HS-27A (cell line): ENCODE measurements at places on chromosomes 11 and 22.

DNA sequence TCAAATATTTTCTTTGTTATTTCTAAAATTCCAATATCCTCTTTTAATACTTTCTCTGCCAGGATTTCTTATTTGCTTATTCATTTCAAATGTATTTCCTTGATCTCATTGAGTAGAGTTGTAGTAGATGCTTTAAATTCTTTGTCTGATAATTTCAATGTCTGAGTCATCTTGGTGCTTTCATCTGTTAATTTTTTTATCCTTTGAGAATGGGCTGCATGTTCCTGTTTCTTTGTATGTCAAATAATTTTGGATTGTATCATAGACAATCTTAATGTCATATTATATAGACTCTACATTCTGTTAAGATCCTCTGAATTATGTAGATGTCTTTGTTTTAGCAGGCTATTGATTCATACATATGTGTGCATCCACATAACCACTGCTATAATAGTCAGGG lies 57.5 kb downstream of the MYEOV start:
- peak; percentile 72 for DNase-seq

DNA sequence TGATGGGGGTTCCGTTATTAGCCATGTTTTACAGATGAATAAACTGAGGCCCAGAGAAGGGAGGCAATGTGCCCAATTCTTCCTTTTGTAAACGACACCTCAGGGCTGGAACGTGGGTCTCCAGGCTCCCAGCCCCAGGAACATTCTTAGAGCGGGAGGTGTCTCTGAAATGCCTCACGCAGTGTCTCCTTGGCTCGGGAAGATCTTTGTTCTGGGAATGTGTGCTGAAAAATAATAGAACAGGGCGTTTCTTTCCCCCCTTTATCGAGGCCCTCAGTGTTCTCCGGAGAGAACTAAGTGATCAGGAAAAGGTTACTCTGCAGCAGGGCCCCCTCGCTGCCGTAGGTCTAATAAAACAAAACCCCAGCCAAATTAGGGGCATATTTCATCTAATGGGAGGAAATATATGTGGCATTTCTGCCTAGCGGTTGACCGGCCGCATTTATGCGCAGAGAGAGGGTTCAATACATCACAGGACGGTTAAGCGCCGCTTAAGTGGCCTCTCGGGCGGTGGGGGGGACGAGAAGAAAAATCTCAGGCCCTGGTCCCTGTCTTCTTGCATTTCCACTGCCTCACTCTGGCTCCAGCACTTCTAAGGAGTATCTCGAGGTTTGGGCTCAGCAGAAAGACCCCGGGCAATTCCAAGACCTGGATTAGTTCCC lies 564.3 kb downstream of the MN1 start:
- DNase-seq: no peak

GRCh38 chr11:116375221-116375620 lies 397.6 kb downstream of the BUD13 start:
- DNase-seq: no peak

GRCh38 chr11:11580841-11581411 lies 40.9 kb downstream of the GALNT18 start:
- DNase-seq: no peak

DNA sequence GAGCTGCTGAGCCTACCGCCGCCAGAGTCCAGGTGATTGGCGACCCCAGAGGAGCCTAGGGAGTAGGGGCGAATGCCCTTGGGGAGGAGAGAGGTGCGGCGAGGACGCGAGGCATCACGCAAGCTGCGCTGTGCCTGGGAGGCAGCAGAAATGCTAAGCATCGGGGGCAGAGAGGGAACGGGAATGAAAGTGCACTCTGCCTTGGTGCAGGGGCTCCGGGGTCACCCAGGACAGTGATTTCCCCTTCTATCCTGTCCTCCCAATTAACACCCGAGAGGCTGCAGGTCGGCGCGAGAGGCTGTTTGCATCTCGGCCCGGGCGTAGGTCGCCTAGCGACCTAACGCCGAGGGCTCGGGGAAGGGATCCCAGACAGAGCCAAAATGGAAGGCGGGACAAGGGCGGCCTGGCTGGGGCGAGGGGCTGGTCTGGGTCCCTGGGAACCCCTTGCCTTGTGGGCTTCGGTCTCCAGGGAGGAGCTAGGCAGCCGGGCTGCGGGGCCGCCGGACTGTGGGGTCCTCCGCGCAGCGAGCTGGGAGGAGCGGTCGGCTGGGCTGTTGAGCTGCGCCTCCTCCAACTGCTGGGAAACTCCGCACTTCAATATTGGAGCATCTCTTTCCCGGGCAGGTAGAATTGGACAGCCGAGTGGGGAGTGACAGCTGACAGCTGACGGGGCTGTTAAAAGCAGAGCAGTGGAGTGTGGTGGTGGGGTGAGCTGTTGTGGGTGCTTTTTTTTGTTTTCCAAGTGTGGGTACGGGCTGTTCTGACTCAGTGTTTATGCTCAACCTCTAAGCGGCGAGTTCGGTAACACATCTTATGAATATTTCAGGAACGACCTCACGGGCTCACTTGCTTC lies 657 bp downstream of the ELMOD1 start:
- DNase-seq: no peak

DNA sequence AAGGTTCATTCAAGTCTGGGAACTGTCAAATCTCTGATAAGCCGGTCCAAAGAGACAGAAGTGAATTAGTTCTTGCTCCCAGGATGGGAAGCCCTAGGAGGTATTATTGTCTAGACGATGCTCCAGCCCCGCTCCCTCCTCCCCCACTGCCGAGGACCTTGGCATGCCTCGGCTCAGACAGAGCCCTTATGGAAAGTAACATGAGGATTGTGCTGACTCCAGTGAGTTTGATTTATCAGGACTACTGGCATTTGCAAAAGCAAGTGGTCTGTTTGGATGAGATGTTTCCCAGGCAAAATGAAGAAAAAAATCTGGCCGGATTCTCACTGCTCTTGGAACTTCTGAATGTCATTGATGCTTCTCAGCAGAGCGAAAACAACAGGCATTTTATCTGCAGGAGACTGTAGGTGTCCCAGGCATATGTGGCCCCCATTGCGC lies 341.0 kb downstream of the ETS1 start:
- no peak for DNase-seq

- no peak for DNase-seq
These were observed 7.5 kb downstream of the ME3 start for GRCh38 chr11:86664930-86665329.

DNA sequence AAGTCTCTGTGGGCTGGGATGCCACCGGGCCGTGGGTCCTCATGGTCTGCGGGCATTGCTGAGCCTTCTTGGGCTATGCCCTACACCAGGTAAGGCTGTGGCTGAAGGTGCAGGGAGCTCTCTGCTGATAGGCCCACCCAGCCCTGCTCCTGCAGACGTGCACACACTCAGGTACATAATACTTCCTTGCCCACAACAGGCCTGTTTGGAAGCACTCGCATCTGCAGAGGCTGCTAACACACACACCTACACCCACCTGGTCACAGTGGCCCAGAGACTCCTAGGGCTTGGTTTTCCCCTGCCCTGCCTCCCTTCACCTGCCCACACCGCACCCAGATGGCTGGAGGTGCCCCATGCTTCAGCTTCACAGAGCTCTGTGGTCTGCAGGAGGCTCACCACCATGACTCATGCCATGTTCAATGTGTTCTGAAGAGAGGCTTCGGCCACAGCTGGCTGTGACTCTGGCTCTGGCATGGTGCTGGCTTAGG lies 72.8 kb upstream of the KCNQ1OT1 start:
- no peak for DNase-seq

DNA sequence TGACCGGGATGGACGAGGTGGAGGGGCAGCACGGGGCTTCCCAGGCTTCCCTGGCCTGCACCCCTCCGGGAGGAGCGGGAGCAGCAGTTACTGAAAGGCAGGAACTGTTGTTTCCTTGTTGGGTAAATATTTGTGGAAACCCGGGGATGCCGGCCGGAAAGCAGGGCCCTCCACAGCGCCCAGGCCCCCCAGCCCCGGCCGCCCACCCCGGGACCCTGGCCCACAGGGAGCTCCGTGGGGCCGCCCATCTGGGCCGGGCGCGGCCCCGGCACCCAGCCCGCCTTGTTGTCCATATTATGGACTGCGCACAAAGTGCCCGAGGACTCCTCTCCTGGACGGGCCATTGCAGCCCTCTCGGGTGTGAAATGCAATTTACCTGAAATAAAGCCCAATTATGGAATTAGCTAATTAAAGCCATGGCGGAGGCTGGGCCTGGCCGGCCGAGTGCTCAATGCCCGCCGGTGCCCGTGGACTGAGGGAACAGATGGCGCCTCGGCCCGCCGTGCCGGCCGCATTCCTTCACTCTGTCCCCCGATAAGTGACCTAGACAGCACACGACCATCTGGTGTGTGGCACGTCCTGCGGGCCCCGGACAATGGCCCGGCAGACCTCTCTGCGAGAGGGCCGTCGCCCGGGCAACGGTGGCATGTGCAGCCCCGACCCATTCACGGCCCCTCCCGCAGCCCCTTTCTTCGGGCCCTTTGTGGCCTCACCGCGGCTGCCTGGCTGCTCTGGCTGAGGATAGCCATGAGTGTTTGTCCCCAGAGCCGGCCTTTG lies 35.4 kb downstream of the CDKN1C start:
- DNase-seq: no peak

DNA sequence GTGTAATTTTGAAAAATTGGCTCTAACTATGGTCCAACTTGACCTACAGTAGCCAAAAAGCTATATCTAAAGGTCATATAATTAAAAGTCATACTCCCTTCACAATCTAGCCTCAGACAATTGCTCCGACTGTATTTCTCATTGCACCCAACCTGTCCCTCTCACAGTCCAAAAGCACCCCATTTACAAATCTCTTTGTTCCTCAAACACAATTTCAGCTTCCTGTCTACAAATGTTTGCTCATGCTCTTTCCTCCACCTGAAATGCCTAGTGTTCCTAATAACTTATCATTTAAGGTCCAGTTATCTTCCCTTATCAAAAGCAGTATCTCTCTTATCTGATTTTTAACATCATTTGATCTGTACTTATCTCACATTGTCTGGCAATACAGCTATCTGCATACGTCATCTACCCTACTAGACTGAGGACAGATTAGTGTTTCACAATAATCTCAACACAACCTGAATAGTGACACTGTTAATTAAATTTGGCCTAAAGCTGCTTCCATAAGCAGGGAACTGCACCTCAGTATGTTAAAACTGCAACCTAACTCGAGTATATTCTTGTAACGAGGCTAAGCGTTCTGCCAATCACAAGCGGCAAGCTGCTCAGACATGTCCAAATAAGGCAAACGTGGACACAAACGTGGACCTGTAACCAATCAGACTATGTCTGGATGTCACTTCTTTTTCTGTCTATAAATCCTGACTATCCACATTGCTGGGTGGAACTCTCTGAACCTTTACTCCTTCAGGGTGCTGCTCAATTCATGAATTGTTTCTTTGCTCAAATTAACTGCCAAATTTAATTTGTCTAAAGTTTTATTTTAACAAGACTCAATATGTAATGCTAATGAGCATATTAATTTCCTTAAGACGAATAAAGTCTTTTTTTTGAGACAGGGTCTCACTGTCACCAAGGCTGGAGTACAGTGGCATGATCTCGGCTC lies 15.9 kb downstream of the PICALM start:
- DNase-seq: no peak

DNA sequence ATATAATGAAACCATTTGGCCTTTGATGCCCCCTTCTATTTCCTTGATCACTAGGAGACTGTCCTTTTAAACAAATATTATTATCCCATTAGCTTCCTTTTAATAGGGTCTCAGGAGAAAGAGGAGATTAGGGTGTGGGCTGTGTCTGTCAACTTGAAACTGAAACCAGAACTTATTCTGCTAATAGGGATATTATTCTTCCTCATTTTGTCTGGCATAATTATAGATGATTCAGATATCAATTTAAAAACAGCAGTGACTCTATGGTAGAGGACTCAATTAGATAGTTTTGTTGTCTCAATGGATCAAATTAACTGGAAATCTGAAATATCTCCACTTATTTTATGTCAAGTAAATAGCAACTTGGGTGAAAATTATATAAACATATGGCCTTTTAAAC lies 584.9 kb upstream of the CCDC90B start:
- no peak for DNase-seq

GRCh38 chr22:29604076-29604360 lies 585 bp downstream of the NF2 start:
- DNase-seq: no peak

DNA sequence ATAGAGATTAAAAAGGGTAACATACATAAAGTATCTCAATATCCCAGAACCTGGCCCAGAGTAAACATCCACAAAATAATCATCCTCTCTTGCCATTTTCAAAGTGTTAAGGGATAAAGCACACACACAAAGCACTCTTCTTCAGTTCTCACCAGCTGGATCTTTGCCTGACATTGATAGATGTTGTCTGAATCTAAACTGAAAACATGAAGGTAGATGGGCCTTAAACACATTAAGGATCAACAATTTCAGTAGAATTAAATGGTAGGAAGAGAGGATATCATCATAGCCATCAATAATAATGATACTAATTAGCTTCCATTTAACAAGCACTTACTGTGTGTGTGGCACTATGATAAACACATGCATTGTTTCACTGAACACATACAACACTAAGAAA lies 261.1 kb downstream of the OPCML start:
- no peak for DNase-seq

DNA sequence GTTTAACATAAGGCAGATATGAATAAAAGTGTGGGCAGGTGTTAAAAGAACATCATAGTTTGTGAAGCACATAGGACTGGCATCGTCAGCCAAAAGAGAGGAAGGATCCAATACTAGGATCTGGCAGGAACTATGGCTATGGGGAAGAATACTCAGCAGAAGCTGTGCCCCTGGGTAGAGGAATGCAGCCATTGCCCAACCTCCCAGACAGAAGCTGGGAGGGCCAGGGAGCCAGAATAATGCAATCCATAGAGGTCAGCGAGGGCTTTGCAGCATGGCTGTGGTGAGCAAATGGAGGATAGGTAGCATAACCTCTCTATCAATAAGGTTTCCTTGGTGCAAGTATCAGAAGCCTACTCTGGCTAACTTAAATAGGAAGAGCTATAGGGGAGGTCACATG lies 11.7 kb upstream of the CSTF3 start:
- DNase-seq: no peak

- DNase-seq: no peak
These were observed 2.7 kb downstream of the HIPK3 start for GRCh38 chr11:33259869-33260268.

DNA sequence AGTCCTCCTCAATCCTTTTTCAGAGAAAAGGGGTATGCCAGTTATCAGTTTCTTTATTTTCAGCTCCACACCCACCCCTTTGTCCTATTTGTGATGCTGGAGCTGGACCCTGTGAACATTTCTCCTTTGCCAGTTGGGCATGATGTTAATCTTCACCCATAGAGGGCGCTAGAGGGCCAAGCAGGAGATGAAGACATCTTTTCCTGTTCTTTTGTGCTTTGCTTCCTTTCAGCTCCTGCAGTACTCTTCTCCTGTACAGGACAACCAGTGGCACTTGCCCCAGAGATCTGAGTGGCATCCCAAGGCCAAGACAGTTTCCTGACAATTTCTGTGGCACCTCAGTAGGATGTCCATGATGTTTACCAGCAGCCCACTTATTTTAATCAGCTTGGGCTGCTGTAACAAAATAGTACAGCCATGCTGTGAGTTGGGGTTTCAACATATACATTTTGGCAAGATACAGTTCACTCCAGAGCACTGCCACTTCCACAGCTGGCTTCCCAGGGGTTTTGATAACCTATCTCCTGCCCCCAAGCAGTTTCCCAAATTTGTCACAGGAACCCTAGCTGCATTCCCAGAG lies 4.6 kb downstream of the SAA2 start:
- DNase-seq: peak; percentile 43
